ENCODE measurements at places on chromosomes 6 and 20.

DNA sequence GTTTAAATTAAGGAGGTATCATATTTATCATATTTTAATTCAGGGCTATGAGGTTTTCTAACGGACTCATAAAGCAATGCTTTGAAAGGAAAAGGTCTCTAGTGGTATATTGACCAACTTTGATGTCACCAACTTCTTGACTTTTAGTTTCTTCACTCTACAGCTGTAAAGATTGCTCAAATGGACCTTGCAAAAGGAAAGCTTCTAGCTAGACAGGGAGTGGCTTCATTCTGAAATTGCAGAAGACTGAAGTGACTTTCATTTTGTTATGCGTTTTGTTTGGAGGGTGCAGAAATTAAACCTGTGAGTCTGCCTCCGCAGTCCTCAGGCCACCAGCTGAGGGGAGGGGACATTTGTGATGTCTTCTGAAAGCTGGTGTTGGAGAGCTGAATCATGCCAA, 95.7 kb downstream of the SLC24A3 start:
- DNase-seq, result no peak

- peak; percentile 73 for DNase-seq
These were observed 139.6 kb downstream of the MYLK4 start for GRCh38 chr6:2611092-2611491.

DNA sequence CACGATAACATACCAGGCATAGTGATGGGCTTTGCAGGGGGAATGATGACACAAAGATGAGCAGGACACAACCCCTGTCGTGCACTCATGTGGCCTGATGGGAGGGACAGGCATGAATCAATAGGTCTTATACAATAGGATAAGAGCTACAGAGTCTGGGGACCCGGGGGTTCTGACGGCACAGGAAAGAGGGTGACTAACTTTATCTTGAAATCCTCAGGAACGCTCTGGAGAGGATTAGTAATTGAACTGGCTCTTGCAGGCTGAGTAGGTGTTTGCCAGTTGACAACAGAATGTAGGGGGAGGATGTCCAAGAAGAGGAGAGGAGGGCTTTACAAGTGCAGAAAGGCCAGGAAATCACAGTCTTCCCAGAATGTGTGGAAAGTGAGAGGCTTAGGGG, 219.9 kb upstream of the ECI2 start:
- DNase-seq, result peak; percentile 93

DNA sequence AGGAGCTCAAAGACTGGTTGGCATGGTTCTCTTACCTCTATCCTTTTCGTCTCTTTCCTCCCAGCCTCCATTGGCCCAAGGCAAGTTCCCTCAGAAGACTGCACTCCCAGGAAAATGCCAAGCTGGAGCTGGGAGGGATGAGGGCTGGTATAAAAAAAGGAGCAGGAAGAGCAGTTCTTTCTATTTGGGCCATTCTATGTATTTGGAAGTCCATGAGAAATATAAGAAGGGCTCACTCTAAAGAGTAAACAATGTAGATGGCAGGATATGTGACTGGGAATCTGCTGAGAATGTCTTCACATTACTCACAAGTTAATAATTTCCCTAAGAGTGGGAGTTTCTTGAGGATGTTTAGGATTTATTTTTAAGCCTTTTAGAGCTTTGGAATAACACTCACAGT, 36.6 kb upstream of the ADTRP start:
- peak; percentile 12 for DNase-seq
